ENCODE measurements at places on chromosomes 2 and 18.

GRCh38 chr2:120486946-120487345 is 141.0 kb downstream of the INHBB start:
- DNase-seq: no peak

- DNase-seq: no peak
Measured at GRCh38 chr2:216315802-216316603, 56.3 kb downstream of the MARCHF4 start.

DNA sequence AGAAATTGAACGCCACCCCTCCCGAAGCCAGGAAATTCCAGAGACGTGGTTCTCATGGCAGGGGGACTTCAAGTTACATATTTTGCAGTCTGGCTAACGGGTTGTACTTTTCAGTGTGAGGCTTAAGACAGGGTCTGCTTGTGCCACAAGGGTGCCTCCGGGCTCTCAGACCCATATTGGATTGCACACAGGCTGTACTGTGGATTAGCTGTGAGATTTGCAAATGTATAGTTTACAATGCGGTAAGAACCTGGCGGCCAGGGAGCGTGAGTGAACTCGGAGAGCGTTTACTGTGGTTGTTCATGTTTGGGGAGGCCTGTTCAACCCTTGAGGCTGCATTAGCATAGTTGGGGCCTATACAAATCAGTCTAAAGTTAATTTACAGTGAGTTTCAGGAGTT is 143.9 kb upstream of the SIX2 start:
- DNase-seq: no peak

DNA sequence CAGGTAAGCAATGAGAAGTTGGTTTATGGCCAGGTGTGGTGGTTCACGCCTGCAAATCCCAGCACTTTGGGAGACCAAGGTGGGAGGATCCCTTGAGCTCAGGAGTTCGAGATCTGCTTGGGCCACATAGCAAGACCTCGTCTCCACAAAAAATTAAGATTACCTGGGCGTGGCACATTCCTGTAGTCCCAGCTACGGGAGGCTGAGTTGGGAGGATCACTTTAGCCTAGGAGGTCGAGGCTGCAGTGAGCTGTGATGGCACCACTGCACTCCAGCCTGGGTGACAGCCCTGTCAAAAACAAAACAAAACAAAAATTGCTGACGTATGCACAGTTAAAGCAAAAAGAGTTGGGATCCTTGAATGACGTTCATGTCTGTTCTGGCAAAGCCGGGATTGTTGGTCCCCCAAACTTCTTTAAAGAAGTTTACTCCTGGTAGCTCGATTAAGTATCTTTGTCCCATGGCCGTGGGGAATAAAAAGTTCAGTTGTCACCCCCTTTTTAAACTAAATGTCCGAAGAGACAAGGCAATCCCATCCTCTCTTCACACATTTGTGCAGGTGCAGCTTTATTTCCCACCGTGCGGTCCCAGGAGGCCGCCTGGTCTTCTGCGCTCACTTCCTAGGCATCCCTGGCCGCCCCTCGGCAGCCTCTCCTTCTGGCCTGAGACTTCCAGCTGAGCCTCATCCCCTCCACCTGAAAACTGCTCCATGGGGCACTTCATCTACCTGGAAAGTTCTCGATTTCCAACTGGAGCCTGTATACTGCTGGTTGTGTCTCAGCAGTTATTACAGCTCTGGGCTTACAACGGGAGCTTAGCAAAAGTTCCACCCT is 762 bp upstream of the SPOPL start:
- no peak for DNase-seq

GRCh38 chr18:72613534-72613930 is 69.4 kb upstream of the CBLN2 start:
- DNase-seq: no peak

DNA sequence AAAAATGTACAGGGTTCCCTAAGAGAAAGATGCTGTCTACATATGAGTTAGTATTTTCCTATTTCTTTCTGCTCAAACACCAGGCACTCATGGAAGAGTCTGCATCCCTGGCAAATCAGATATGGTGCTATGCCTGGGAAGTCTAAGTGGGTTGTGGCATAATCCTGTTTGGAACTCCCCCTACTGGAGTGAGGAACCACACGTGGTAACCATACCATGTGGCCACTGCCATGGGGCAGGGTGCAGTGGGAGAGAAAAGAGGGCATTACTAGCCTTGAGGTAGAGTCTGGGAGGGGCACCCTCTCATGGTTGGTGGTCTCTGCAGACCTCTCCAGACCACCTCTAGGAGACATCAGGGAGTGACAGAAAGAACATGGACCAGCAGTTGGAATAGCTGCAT is 257.9 kb upstream of the ATP5MC3 start:
- DNase-seq: no peak

- no peak for DNase-seq
Measured at GRCh38 chr2:178844269-178844668, 37.0 kb upstream of the TTN start.

GRCh38 chr2:156447761-156448160 is 11.6 kb downstream of the GPD2 start:
- DNase-seq: no peak

GRCh38 chr18:57445488-57446319 is 10.5 kb downstream of the ONECUT2 start:
- no peak for DNase-seq

DNA sequence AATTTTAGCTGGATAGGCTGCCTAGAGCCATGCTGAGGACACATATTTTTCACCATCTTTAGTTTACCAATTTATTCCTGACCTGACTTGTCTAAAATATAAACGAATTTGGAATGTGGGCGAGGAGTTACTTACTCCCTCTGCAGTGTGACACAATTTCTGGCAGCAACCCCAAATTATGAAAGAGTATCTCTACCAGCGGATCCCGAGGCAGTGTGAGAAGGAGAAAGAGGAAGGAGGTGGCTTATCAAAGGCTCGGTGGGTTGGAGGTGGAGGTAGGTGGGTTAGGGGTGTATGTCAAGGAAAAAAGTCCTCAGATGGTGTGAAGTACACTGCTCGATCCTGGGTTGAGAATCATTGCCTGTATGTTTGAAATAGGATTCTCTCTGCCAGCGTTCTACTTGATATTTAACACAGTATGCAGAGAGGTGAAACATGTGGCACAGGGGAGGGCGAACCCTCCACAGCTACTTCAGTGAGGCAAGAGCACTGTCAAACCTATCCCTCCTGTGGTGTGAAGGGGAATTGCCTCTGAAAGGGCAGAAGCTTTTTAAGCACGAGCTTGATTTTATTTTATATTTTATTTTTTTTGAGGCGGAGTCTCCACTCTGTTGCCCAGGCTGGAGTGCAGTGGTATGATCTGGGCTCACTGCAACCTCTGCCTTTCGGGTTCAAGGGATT is 76.0 kb downstream of the RFTN2 start:
- DNase-seq: no peak

All from activated CD4-positive, CD25-positive, alpha-beta regulatory T cell (primary cell).